Naive thymus-derived CD8-positive, alpha-beta T cell (primary cell): ENCODE measurements at places on chromosomes 2 and 18.
A peak's percentile ranks its signal among the peaks of the same experiment; 100 is the strongest.

GRCh38 chr2:239295377-239296019 is 105.3 kb downstream of the HDAC4 start:
- peak overlapping the region; percentile 83 for H3K4me3 ChIP-seq
- H3K27ac ChIP-seq, result peak overlapping the region; percentile 99
- peaks cover 78% of the 10 kb centered on the region for H3K4me1 ChIP-seq

- no peaks in the 10 kb centered on the region for H3K27me3 ChIP-seq
- H3K4me1 ChIP-seq, result peaks cover 76% of the 10 kb centered on the region
- H3K36me3 ChIP-seq, result peaks cover 18% of the 10 kb centered on the region
- no peak for DNase-seq
Observed at GRCh38 chr2:227482638-227483340, 10.8 kb downstream of the AGFG1 start.

- no peak overlapping the region for H3K4me3 ChIP-seq
- peaks cover 17% of the 10 kb centered on the region for H3K36me3 ChIP-seq
- DNase-seq, result no peak
- no peak overlapping the region for H3K27ac ChIP-seq
Observed at GRCh38 chr2:186605041-186605440, 15.2 kb downstream of the ITGAV start.

- H3K27ac ChIP-seq, result no peak overlapping the region
- no peaks in the 10 kb centered on the region for H3K36me3 ChIP-seq
- no peak overlapping the region for H3K4me3 ChIP-seq
- no peaks in the 10 kb centered on the region for H3K4me1 ChIP-seq
Observed at GRCh38 chr2:184945326-184945725, 347.0 kb downstream of the ZNF804A start.
